Left hindlimb (tissue), 1 donor: ENCODE measurements at places on chromosomes 7 and 10.

- no peak for DNase-seq
These were observed 32.8 kb downstream of the CFAP46 start for GRCh38 chr10:132909491-132910071.

GRCh38 chr10:88097092-88097516, 233.7 kb downstream of the PTEN start:
- no peak for DNase-seq

- no peak for DNase-seq
These were observed 79.3 kb downstream of the ITGB8 start for GRCh38 chr7:20409961-20410360.

DNA sequence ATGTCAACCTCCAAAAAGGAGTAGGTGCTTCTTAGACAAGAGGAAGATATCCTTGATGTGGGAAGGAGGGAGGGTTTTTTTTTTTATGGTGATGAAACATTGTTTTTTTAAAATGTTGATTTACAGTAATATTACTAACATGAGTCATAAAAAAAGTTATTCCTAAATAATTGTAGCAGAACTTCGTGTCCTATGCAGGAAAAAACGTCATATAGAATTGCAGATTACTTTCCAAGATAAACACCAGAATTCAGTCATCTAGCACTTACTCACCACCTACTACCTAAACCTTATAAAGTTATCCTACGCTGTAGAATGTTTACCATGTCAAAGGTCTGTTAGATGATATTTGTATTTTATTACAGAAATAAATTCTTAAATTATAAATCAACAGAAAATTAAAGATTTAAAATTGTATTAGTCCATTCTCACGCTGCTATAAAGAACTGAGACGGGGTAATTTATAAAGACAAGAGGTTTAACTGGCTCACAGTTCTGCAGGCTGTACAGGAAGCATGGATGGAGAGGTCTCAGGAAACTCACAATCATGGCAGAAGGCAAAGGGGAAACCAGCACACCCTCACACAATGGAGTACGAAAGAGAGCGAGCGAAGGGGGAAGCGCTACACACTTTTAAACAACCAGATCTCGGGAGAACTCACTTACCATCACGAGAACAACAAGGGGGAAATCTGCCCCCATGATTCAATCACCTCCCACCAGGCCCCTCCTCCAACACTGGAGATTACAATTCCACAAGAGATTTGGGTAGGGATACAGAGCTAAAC, 105.2 kb upstream of the NEBL start:
- DNase-seq: no peak

GRCh38 chr7:116417593-116418345, 81.8 kb upstream of the CAV2 start:
- DNase-seq: no peak

GRCh38 chr7:9890092-9890491, 1083.6 kb upstream of the PHF14 start:
- DNase-seq: no peak

DNA sequence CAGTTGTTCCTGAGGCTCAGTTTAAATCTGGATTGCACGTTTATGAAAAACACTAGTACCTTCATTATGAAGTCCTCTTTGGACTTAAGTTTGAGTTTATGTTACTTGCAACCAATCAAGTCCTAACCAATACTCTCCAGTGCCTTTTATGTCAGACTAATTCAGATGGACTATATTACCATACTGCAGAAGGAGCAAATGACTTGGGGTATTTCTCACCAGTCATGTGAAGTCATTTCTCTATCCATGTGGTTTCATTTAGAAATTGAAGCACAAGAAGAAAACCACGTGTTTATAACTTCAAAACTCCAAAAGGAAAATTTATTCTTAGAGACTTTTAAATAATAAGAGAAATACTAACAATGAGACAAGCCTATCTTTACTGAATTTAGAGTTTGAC, 201.6 kb downstream of the MBL2 start:
- DNase-seq: no peak

DNA sequence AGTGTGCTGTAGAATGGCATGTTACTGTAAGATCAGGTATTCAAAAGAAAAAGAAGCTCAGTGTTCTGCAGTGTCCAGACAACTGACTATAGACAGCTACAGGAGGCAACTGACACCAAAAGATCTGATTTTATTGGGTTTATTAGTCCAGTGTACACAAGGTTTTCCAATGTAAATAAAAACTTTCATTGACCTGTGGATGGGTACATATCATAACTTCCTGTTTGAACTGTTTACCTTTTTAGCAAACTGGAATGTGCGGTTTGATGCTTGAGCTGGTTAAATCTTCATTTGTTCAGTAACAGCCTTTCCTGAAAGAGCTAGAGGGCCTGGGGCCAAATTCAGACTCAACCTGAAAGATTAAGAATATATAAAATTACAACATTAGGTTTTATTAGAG, 172.6 kb upstream of the SP8 start:
- DNase-seq: no peak

- DNase-seq: no peak
These were observed 224.6 kb upstream of the PITRM1 start for GRCh38 chr10:3397231-3397630.

GRCh38 chr10:123704812-123705211, 38.7 kb downstream of the GPR26 start:
- no peak for DNase-seq

GRCh38 chr10:103231047-103231551, 14.6 kb upstream of the RPEL1 start:
- no peak for DNase-seq

- no peak for DNase-seq
These were observed 68.6 kb upstream of the CACNB2 start for GRCh38 chr10:18071591-18071990.

GRCh38 chr10:34854147-34854601, 39.1 kb upstream of the PARD3 start:
- peak; percentile 51 for DNase-seq

DNA sequence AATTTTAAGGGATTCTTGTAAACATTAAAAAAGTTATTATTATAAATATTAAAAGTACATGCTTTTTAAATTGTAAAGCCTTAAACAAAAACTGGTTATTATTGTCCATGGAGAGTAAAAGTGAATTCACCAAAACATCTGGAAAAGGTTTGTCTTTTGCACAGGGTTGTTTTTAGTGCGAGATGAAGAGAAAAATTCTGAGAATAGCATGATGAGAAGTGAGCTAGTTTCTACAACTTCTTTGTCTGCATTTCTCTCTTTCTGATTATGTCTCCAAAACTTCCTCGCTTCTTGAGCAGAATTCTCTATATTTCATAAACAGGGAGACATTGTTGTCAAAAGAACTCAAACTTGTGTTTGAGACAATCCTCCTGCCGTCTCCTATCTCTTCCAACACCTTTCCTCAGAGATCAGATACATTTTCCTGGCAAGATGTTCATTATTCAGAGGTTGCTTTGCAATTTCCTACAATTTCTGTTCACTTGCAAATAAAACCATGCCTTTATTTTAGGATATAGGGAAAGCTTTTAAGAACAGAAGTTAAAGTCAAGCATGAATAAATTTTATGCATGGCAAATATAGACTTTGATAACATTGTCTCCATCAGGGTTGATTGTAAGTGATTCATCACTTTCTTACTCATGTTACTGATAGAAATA, 372.1 kb upstream of the NPVF start:
- DNase-seq: no peak

DNA sequence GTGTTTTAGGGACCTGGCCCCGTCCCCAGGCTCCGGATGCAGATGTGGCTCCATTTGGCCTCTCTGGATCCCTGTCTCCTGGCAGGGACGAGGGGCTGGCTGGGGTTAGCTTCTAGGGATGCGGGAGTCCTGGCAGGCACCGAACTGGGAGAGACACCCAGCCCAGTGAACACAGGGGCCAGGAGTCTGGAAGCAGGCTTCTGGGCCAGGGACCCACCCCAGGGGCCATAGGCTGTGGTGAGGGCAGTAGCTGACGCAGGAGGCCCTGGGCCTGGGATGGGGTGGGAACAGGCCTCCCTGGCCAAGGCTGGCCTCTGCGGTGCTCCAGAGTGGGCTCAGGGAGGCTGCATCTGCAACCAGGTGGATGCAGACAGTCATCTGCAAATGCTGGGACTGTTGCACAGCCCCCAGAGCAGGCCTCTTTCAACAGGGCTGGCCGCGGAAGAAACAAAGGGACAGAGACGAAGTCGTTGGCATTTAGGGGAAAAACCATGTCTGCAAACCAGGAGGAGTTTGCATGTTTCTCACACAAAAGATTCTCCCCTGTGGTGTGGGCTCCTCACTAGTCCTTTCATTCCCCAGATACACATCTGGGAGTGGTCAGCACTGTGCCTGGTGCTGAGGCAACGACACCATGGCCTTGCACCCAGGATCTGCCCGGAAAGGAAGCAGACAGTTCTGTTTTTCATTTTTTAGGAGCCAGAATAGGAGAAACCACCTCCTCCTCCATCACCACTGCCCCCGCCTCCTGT, 36.4 kb upstream of the ZNF488 start:
- no peak for DNase-seq

DNA sequence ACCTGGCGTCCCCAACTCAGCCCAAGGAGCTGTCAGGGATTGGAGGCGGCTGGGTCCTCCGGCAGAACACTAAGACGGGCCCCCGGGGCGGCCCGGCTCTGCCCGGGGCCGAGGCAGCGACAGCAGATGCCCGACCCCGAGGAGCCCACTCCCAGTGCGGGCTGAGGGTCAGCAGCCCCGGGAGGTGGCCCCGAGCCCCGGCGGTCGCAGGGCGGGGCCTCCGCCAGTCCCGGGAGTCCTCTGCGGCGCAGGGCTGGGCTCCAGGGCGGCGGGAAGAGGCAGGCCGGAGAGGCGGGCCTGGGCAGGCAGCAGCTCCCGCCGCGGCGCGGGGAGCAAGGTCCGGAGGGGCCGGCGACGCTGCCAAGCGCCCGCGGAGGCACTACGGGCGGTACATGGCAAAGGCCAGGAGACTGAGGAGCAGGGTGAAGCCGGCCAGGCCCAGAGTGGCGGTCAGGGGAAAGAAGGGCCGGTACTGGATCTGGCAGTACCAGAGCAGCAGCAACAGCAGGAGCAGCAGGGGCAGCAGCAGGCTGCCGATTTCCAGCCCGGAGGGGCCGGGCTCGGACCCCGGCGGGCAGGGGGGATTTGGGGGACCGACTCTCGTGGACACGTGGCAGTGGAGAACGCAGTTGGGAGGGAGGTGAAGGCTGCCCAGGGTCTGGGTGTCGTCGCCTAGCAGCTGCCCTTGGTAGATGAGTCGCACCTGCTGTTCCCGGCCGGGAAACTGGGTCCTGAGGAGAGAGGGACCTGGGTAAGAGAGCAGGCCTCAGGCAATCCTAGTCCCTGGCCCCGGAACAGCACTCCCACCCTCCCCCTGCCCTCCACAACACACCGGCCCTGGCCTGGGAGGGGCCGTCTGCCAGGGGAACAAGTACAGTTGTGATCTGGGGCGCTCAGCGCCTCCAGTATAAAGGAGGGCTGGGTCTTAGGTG, 827 bp upstream of the FASTK start:
- DNase-seq: peak; percentile 61

GRCh38 chr10:115278294-115278693, 185.1 kb downstream of the ATRNL1 start:
- no peak for DNase-seq

GRCh38 chr10:3832022-3832786, 47.2 kb upstream of the KLF6 start:
- DNase-seq: no peak

- DNase-seq: no peak
These were observed 102.0 kb upstream of the STEAP1B start for GRCh38 chr7:22601812-22602565.

DNA sequence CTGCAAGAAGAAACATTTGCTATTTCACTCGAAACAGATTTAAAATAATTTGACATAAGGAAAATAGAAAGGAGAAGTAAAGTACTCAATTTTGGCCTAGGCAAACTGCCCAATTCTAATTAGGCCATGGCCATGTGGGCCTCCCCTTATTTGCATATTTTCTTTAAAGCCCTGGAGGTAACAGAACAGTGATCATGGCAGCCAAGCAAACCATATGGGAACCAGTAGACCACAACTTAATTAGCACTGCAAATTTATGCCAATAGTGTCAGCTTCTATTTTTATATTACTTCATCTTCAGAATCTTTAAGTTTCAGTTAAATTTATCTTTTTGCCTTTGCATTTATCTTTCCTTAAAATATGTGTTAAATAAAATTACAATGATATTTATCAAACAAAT, 63.3 kb upstream of the THSD7A start:
- no peak for DNase-seq

DNA sequence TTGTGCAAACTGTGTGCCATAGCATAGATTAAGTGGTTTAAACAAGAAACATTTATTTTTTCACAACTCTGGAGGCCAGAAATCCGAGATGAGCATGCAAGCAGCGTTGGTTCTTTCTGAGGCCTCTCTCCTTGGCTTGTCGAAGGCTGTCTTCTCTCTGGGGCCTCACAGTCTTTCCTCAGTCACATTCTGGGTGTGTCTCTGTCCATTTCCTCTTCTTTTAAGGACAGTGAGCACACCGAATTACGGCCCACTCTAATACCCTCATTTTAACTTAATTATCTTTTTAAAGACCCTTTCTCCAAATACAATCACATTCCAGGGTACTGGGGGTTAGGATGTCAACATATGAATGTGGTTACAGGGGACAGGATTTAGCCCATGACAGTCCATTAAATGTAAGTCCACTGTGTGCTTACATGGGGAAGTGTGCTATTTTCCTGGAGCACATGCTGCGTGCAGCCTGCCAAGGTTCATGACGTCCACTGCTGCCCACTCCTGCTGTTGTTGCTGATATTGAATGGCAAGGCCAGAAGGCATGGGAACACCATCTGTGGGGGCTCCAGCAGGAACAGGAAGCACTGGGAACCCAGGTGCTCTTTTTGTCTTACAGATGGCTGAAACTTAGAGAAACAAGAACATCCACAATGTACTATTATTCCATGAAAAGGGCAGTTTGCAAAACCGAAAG, 365.5 kb downstream of the GALNT17 start:
- DNase-seq: peak; percentile 56

DNA sequence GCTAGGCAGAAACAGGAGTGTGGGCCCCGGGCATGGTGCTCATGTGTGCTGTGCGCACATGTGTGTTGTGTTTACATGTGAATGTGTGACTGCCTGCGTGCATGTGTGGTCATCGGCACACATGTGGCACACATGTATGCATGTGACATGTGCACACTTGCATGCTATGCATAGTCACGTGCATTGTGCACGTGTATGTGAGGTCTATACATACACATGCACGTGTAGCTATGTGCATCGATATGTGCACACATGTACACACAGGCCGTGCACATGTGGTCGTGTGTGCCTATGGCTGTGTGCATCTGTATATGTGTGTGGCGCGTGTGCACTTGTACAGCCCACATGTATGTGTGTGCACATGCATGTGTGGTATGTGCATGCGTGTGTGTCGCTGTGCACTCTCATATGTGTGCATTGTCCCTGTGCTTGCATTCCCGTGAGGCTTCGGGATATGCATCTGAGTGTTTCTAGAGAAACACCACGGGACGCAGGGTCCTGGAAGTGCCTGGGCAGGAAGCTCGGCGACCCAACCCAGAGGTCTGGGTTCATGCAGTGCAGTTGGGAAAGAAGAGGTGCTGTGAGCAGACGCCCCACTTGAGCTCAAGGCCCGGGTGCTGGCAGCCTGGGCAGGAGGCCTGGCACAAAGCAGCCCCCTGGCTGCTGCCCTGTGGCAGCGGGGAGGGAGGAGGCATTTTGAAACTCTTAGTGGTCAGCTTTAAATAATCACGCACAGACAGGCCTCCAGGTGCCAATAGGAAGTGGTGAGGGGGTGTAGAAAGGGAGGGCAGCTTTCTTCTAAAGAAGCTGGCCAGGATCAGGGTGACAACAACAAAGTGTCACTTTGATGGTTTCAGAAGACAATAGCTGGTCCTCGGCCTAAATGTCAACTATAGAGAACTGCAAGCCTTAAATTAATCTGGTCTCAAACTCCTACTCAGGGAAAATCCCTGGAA, 410.0 kb upstream of the MGMT start:
- no peak for DNase-seq
